ENCODE measurements at places on chromosomes 2 and 18.

- DNase-seq, result no peak
These were observed 586 bp downstream of the FNDC4 start for GRCh38 chr2:27494284-27494943.

DNA sequence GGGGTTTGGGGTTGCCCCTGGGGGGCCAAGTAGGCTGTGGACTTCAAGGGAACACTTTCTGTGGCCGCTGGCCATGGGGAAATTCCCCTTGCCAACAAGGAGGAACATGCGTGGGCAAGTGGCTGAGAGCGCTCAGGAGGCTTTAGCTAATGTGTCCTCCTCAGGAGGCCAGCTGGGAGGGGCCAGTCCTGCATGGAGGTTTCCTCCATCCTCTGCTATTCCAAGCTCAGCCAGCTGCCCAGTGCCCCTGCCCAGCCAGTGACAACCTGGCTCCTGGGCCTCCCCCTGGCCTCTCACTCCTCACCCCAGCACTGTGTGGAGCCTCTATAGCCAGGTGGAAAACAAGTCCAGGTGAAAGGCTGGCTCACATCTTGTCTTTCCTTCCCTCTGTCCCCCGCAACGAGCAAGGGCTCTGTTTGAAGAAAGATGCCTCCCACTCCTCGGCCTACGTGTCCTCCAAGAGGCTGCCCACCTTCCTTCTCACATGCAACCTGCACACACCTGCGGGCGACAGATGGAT, 64.4 kb upstream of the DAPL1 start:
- DNase-seq, result no peak

- no peak for DNase-seq
These were observed 1.7 kb downstream of the FHL2 start for GRCh38 chr2:105397025-105397722.

DNA sequence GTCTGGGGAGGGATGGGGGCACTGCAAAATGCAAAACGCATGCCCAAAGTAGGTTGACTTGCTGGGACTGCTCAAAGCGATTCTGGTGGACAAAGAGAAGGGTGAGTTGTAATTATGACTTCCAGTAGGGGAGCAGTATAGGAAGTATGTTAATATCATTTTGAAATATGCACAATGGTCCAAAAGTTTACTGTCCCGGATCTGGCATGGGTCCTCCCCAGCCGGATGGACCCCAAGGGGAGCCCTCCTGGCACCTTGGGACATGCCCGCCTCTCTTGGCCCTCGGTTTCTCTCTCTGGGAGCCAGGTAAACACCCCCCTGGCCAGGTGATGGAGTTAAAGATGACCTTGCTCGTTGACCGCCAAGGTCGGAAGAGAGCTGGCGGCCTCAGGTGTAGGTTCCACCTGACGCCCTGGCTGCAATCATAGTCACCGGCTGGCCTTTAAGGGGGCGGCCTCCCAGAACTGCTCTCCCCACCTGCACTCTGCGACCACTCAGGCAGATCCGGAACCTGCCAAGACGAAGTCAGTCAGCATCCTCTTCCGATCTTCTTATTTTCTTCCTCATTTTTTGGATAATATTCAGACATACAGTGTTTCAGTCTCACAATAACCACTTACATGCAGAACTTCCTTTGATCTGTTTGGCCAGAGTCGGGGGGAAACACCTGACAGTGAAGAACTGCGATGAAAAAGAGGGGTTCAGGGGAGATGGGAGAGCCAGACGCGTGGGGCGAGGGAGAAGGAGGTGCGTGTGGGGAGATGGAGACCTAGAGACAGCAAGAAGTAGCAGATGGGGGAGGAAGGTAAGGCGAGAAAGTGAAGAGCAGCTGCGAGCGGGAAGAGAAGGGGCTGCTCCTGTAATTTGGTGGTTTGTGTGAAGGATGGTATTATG, 148.3 kb downstream of the MEIS1 start:
- no peak for DNase-seq

DNA sequence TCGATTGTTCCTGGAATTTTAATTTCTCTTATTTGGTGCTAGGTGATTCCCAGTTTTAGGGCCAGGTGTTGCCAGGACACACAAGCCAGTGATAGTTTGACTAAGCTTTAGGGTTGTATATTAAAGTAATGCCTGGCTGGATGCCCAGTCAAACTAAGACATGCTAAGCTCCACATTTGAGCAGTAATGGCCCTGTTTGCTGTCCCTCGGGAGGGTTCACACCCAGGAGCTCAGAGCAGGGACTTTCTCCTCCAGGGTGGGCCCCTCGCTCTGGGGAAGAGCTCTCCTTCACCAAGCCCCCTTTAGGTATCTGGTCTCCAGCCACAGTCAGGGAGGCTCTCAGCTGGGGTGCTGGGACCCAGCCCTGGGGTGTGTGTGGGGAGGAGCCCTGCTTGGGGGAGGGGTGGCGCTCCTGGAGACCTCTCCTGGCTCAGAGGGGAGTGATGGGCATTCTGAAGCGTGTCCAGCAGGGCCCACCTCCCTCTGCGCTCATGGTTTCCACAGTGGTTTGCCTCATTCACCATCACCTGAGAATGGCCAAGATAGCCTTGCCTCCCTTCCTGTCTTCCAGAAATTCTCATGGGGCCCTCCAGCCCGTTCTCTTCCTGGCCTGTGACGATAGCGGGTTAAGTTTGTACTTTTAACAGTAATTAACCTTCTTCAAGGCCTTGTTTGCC, 31.7 kb downstream of the INPP4A start:
- DNase-seq, result no peak

All from GM12892 (cell line).